ENCODE measurements at places on chromosomes 3 and 15.

- DNase-seq: peak; percentile 62
Observed at GRCh38 chr15:85412066-85412465, 31.7 kb downstream of the AKAP13 start.

GRCh38 chr15:83983634-83984458 is 251.7 kb upstream of the GOLGA6L4 start:
- DNase-seq: no peak

DNA sequence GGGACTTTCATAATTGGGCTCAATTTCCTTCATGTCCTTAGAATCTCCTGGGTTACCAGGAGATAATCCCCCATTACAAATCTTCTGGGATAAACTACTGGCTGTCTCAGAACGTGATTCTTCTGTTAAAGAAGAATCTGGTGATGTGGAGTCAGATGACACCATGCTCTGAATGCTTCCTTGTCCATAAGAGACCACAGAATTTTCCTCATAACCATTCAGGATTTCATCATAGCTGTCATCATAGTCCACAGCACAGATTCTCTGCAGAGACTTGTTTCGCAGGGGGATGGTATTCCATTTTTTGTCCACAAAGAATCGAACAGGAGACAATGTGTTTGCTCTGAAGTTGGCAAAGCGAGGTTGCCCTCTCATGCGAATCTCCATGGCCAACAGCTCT is 109.8 kb upstream of the TSPAN3 start:
- peak; percentile 98 for DNase-seq

DNA sequence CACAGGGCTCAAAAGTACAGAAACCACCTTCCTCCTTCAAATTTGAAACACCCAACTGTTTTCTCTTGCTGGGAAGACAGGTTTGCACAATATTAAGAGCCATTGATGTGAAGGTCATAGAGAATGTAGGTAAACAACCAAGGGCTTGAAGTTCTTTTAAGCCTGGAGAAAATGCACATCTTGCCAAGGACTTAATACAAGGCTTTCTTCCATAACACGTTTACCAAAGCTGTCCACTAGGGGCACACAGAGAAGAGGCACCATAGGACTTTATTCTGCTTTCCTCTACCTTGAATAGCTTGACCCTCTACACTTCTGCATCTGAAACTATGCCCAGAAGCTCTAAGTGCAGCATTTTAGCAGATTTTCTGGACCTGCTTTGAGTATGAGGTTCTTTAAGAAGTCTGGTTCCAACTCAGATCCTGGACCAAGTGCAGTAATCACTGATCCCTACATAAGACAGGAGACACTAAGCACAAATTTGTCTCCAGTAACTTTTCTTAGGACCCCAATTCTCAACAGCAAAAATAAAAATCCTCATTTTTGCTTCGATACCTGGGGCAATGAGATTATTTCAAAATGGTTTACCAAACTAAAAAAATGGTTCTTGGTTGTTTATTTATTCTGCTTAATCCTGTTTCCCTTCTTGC is 138.0 kb downstream of the FBN1 start:
- peak; percentile 76 for DNase-seq

GRCh38 chr3:177676148-177676547 is 478.9 kb upstream of the TBL1XR1 start:
- no peak for DNase-seq

Data from SK-MEL-5 (cell line).